ENCODE measurements at places on chromosomes 6 and 20.
A peak's percentile ranks its signal among the peaks of the same experiment; 100 is the strongest.

DNA sequence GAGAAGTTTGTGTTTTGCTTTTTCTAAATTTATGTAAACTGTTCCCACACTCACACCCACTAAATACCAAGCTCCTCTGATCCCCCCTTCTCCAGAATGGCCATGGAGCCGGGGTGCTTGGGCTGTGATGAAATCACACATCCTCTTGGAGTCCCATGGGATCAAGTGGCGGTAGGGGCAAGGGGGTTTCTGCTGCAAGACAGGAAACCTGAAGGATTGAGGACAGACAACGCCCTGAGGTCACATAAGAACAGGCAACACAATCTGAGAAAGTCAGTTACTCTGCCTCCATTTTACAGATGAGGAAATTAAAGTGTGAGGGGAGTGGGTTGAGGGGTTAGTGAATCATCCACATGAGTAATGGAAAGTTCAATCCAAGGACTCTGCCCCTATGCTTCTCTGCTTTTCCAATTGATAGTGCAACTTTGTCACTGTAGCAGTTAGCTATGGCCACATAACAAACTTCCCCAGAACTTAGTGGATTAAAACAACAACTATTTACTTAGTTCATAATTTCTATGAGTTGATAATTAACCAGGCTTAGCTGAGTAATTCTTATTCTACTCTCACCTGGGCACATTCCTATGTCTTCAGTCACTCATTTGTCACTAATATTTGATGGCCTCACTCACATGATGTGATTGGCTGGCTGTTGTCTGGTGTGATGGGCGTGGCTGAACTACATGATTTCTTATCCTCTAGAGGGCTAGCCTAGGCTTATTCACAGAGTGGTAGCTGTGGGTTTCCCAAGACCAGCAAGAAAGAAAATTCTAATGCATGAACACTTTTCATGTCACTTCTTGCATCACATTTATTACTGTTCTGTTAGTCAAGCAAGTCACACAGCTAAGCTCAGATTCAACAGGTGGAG is 311.1 kb upstream of the RNF24 start:
- DNase-seq = no peak

- DNase-seq = no peak
Measured at GRCh38 chr6:24537771-24538385, 43.1 kb downstream of the ALDH5A1 start.

DNA sequence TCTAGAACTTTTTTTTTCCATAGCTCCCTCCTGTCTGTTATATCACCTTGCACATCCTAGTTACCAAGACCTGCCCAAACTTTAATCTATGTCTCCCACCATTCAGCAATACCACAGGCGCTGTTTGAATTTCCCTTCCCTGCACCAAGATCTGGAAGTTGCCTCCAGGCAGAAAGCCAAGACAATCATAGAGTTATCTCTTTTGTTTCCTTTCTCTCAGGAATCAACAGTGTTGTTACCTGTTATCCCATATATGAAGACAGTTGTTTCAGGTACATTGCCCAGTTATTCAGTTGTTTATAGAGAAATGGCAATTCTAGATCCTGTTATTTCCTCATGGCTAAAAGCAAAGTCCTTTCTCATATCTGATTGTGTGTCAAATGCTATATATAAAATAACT is 63.2 kb downstream of the PDSS2 start:
- DNase-seq = no peak

- peak; percentile 50 for DNase-seq
Measured at GRCh38 chr6:20703049-20703448, 168.8 kb downstream of the CDKAL1 start.

DNA sequence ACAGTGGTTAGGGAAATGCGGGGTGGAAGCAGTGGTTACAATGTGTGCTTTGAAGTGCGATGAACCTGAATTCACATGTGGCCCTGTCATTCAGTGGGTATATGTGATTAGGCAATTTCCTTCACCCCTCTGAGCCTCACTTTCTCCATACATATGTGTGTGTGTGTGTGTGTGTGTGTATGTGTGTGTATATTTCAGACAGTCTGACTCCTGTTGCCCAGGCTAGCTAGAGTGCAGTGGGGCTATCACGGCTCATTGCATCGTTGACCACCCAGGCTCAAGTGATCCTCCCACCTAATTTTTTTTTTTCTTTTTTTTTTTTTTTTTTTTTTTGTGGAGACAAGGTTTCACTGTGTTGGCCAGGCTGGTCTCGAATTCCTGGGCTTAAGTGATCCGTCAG is 6.3 kb downstream of the PPP1R14C start:
- DNase-seq = no peak

- DNase-seq = peak; percentile 71
Measured at GRCh38 chr6:36642913-36643817, 35.3 kb upstream of the CDKN1A start.

- peak; percentile 97 for DNase-seq
Measured at GRCh38 chr6:27893059-27893835, 18.9 kb downstream of the OR2B2 start.

- no peak for DNase-seq
Measured at GRCh38 chr6:121925534-121926255, 473.8 kb upstream of the HSF2 start.

DNA sequence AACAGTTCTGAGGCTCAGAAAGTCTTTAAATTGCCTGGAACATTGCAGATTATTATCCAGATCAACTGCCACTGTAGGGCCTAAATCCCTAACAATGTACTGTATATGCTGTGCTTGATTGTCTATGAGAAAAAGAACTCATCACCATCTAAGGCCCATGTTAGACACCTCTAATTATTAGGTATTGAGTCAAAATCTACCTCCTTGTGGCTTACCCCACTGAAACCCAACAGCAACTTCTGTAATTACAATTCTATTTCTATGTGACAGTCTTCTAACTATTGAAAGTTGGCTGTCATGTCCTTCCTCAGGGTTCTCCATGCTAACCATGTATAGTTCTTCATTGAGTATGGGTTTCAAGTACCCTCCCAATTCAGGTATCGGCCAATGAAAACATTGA is 13.9 kb downstream of the MCM9 start:
- DNase-seq = no peak

- DNase-seq = peak; percentile 52
Measured at GRCh38 chr6:43334466-43335095, 26.0 kb upstream of the CRIP3 start.

- DNase-seq = no peak
Measured at GRCh38 chr6:41371992-41372831, 36.8 kb downstream of the NCR2 start.

DNA sequence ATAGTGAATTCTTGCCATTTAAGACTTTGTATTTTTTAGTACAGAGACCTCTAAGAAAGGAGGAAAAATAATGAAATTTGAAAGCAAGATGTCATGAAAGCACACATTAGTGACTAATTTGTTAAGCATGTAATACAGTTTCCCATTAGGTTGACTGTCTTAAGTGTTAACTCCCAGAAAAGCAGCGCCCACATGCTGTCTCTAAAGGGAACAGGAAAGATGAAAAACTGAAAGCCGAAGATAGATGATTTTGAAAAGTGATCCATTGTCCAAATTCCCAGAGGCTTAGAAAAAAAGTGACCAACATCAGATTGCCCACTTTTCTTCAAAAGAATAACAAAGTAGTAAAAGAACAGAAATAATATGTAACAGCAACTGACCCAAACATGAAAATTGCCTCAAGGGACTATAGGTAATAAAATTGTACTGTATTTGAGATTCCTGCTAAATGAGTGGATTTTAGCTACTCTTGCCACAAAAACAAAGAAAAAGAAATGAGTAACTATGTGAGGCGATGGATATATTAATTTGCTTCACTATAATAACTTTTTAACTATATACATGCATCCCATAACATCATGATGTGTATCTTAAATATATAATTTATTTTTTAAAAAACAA is 83.2 kb upstream of the OGFRL1 start:
- no peak for DNase-seq

- DNase-seq = no peak
Measured at GRCh38 chr20:51473771-51474170, 68.7 kb downstream of the NFATC2 start.

- DNase-seq = no peak
Measured at GRCh38 chr6:119348748-119349360, 707 bp downstream of the MAN1A1 start.

- peak; percentile 41 for DNase-seq
Measured at GRCh38 chr6:16168858-16169257, 40.0 kb downstream of the MYLIP start.

DNA sequence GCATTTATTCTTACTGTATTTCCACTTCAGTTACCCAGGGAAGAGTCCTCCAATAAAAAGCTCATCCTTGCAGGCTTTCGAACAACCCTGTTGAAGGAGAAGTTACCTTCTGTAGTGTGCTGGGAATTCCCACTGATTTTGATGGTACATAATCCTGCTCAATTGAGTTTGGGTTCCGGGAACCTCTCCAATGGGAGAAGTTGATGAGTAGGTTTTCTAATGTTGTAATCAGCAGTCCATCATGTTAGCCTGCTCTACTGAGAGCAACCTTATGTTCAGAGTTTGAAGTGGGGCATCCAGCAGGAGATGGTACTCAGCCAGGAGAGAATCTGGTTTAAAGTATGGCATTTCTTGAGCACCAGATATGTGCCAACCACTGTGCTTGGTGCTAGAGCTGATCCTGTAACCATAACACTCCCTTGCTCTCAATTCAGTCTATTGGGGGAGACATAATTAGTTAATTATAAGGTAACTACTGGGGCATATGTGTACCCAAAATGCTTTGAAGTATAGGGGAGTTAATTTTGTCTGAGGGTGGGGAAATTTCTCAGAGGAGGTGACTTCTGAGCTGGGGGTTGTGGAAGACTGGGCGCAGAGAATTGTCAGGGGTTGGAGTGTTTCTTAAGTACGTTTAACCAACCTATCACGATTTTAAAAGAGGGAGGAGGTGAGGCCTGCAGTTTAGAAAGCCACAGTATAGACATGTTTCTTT is 2.1 kb downstream of the TOP1 start:
- DNase-seq = no peak

DNA sequence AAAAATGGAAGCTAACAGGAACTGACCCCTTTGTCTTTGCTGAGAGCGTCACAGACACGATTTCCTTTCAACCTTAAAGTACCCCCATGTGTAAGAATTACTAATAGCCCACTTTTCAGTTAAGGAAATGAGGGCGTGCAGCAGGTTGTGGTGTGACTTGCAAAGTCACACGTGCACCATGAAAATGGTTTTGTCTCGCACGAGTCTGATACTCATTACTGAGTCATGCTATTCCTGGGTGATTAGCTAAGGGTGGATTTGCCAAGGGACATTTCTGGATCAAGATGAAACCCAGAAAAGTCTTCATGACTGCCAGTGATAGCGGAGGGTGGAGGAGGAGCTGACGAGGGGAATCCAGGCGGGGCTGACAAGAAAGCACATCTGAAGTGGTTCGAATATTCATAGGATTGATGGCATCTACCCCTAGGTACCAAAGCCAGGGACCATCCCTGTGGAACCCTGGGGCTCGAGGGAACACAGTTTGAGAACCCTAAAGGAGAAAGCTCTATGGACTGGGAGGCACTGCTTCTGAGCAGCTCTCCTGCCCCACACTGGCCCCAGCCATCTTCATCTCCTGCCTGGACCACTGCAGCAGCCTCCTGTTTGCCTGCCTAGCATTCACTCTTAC is 12.1 kb upstream of the NFATC2 start:
- no peak for DNase-seq

DNA sequence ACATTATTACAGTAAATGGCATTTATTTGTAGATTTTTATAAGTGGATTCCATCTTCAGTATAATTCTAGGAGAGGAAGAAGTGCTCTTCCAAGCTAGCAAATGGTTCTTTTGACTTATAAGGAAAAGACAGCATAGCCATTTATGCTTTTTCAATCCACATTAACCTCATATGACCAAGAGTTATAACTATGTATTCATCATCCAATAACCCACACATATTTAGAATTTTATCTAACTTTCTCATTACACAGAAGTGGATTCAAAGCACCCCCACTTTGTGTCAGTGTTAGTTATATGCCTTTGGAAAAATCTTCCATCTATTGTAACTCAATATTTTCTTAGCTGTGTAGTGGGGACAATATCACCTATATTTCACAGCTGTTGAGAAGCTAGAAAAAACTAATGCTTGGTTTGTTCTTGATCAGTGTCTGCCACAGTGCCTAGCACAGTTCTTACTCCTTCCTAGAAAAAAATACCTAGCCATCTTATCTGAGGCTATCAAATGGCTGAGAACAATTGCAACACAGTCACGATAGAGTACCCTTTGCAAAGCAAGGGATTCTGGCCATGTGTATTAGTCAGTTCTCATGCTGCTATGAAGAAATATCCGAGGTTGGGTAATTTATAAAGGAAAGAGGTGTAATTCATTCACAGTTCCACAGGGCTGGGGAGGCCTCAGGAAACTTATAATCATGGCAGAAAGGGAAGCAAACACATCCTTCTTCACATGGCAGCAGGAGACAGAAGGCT is 986.3 kb downstream of the TFAP2A start:
- DNase-seq = no peak

DNA sequence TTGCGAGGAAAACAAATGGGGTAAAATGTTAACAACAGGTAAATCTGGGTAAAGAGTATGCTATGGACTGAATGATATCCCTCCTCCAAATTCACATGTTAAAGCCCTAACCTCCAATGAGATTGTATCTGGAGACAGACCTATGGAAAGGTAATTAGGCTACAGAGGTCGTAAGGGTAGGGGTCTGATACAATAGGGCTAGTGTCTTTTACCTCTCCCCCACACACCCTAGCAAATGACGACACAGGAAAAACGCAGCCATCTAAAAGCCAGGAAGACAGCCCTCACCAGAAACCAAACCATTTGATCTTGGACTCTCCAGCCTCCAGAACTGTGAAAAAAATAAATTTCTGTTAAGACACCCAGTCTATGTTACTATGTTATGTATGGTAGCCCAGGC is 20.6 kb upstream of the FBXO9 start:
- no peak for DNase-seq

GRCh38 chr6:125196613-125197012 is 43.0 kb downstream of the TPD52L1 start:
- no peak for DNase-seq

DNA sequence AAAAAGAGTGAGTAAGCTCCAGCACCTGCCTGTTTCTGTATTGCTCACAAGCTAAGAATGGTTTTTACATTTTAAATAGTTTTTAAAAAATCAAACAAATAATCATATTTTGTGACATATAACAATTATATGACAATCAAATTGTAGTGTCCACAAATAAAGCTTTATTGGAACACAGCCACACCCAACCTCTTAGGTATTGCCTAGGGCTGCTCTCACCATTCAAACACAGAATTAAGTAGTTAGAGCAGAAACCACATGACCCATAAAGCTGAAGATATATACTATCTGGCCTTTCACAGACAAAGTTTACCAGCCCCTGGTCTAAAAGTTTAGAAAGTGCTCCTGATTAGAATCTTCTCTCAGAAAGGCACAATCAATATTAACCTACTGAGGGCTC is 11.2 kb downstream of the TNFRSF21 start:
- DNase-seq = no peak

DNA sequence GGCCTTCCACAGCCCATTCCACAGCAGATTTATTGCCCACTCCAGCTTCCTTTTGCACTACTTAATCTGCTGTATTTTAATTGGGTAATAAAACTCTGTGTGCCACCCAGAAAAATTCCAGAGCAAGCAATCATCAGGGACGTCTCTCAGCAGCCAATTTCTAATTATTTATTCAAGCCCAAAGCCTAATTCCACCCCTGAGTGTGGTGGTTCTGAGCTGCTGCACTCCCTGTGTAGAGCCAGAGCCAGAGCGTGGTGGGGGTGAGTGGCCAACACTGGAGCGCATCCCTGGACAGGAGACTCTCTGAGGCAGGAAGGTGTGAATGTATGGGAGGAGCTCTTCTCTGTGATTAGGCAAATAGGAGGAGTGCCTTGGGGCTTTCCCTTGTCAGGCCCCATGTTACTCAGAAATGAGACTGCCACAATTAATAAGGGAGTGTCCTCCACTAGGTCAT is 66.1 kb downstream of the CD24 start:
- DNase-seq = no peak

GRCh38 chr6:53926505-53926904 is 131.7 kb downstream of the LRRC1 start:
- DNase-seq = no peak

All from NCI-H446 (cell line).